Activated T-cell treated with anti-CD3 and anti-CD28 coated beads, Interleukin-2, amount 50 U/mL, for 4 hours (primary cell): ENCODE measurements at places on chromosomes 4 and X. TPM values are rescaled to one million over a fixed set of nuclear protein-coding genes. Genes with fewer than 3 reads are reported as not detected.

- no peak for DNase-seq
Measured at GRCh38 chrX:129981200-129981553, 1.3 kb upstream of the BCORL1 start.

- no peak for DNase-seq
Measured at GRCh38 chrX:119486745-119487144, 18.5 kb downstream of the SLC25A5 start.

- DNase-seq = no peak
Measured at GRCh38 chr4:41290479-41290878, 33.8 kb downstream of the UCHL1 start.

DNA sequence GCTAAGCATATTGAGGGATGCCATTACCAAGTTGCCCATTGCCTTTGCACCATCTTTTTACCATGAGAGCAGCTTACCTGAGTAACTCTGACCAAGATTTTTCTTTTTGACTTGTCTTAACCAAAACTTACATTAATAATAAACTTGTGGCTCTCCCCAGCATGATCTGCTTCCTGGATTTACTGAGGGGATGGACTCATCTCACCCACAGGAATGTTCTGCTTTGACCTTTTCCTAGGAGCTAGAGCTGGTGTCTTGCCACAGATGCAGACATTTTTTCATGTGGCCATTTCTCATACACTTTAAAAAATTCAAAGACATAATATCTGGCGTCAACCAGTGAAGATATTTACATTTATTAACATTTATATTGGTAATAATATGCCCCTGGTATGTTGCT lies 79.2 kb upstream of the EFHC2 start:
- no peak for DNase-seq

- DNase-seq = no peak
Measured at GRCh38 chr4:170088716-170089115, 1.0 kb downstream of the AADAT start.

GRCh38 chrX:69038188-69038587 lies 127.1 kb downstream of the PJA1 start:
- DNase-seq = no peak

- no peak for DNase-seq
Measured at GRCh38 chr4:169846396-169846795, 88.7 kb upstream of the HPF1 start.

Gene BST1
- total RNA-seq = 0.18 TPM
